Stimulated activated CD8-positive, alpha-beta memory T cell treated with anti-CD3 and anti-CD28 coated beads, Interleukin-2, amount 100 ng/mL, for 1 hour (primary cell): ENCODE measurements at places on chromosomes 13 and 19.

DNA sequence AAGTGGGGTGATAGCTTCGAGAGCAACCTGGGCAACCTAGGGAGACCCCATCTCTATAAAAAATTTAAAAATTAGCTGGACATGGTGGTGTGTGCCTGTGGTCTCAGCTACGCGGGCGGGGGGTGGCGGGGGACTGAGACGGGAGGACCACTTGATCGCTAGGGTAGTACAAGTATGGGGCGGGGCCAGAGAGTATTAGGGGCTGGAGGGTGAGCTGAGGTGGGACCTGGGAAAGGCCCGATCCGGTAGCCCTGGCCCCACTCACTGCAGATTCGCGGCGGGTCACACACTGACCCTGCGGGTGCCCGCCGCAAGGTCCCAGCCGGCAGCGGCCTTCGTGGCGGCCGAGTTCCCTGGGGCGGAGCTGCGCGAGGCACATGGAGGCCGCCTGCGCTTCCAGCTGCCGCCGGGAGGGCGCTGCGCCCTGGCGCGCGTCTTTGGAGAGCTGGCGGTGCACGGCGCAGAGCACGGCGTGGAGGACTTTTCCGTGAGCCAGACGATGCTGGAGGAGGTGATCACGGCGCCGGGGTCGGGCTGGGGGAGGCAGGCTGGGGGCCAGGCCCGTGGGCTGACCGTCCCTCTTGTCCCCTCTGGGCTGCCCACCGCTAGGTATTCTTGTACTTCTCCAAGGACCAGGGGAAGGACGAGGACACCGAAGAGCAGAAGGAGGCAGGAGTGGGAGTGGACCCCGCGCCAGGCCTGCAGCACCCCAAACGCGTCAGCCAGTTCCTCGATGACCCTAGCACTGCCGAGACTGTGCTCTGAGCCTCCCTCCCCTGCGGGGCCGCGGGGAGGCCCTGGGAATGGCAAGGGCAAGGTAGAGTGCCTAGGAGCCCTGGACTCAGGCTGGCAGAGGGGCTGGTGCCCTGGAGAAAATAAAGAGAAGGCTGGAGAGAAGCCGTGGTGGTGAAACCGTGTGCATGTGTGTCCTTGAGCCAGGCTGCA, 2.0 kb upstream of the ARHGAP45 start:
- peak; percentile 53 for DNase-seq

- no peak for DNase-seq
Observed at GRCh38 chr19:56309511-56310185, 5.0 kb downstream of the ZSCAN5A start.

DNA sequence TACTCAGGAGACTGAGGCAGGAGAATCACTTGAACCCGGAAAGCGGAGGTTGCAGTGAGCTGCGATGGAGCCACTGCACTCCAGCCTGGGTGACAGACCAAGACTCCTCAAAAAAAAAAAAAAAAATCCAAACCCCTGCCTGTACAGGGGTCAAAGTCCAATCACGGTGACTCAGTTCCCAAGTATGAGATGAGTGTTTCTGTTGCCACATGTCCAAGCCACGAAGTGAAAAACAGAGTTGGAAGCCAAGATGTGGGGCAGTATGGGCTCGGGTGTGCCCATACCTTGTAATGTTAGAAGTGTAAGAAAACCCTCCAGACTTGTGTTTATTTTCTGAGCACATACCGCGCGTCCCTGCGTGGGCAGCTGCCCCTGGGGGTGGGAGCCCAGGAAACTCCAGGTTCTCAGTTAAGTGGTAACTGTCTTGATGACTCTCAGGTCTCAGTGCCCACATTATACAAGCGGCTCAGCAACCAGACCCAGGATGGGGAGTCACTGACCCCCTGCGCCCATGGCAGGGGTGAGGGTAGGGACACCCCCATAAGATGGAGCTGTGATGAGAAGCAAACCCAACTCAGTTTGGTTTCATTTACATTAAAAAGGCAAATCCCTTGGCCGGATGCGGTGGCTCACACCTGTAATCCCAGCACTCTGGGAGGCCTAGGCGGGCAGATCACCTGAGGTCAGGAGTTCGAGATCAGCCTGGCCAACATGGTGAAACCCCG, 1.2 kb upstream of the GPX4 start:
- DNase-seq, result no peak

DNA sequence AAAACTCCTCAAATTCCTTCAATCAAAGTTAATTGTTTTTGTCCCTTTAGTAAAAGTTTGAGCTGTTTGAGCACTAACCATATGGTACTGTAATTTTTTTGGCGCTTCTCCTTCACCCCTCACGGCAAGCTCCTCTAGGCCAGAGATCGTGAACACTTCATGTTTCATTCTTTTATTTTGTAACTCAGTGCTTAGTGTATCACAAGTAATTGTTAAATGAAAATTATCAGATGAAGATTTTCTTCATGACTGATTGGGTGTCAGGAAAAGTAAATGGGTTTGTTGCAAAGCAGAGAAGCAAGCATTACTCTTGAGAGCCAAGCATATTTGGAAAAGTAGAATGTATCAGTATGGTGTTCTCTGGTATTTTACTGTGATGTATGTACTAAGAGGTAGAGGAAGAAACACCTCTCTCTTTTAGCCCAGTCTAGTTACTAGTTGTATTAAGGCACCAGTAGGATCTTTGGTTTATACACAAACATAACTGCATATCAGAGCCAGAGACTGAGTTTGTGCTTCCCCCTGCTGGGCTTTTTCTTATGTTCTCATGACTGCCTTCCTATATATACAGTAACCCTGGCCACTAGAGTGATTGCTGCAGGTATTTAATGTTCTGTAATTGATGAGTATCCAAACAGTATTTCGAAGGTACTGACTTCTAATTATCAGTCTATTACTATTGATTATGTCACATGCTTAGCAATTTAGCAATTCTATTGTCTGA, 202.3 kb upstream of the KLHL1 start:
- no peak for DNase-seq

DNA sequence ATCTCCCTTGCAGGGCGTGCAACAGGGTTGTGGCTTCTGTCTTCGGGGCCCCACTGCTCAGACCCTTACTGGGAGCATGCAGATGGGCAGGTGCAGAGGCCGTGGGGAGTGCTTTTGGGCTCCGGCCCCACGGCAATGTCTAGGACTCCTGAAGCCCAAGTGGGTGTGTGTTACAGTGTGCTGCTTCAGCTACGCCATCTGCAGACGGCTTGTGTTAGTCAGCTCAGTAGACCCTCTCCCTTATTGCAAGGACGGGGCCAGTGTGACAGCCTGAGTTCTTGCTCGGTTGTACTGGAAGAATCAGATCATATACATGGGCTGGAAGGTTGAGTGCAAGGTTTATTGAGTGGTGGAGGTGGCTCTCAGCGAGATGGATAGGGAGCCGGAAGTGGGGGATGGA, 39.3 kb downstream of the DNAJC3 start:
- no peak for DNase-seq

DNA sequence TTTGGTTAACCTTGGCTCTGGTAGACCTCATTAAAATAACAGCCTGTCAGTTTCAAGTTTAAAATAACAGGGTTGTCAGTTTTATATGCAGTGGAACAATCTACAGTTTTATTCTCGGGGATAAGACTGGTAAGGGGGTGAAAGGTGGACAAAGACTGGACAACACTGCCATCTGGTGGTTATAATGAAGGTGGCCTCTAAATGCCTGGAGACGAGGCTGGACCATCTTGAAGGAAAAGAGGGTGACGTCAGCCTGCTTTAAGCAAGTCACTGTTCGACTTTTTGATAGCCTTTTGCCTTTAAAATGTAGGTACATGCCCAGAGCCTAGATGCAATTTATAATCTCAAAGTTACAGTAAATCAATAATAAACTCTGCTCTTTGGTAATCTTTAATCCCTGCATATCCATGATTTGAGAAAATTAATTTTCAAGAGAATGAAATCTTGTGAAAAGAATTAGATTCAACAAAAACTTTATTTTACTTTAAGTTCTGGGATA, 117.0 kb downstream of the DCT start:
- peak; percentile 5 for DNase-seq

- DNase-seq, result no peak
Observed at GRCh38 chr13:76773448-76774094, 112.6 kb downstream of the KCTD12 start.

DNA sequence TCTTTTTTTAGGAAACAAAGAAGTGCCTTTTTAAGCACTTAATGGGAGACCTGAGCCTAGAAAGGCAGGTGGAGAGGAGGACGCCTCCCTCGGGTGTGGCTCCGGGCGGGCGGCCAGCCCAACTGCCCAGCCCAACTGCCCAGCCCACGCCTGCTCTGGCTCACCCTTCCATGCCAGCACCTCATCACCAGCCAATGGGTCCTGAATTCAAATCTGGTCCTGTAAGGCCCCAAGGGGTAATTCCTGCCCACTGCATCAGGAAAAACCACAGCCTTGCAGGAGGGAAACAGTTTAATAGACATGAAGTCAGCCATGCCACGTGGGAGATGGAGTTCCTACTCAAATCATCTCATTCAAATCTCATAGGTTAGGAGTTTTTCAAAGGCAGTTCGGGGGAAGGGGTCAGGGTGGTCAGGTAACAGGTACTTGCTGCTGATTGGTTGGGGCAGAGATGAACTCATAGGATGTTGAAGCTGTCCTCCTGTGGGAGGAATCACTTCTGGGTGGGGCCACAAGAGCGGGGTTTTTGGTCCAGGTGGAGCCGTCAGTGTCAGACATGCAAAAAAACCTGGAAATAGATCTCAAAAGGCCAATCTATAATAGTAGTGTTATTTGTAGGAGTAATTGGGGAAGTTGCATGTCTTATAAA, 64.9 kb downstream of the HSPH1 start:
- DNase-seq, result no peak

GRCh38 chr19:16038196-16038695, 38.0 kb upstream of the TPM4 start:
- DNase-seq, result no peak

DNA sequence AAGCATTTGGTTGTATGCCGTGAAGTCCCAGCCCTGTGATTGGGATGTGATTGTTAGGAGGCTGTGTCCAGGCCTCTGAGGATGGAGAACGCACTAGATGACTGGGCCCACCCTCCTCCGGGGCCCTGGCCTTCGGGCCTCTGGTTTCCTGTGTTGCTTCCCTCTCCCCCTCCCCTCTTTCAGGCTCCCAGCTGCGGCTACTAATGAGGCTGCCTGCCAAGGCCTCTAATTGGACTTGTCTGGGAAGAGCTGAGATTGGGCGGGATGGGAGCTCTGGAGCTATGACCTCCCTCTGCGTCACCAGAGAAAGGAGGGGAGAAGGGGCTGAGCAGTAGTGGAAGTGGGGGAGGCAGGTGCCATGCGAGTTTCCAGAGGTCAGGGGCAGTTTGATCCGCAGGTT, 9.9 kb downstream of the PTH2 start:
- DNase-seq, result no peak

- DNase-seq, result peak; percentile 40
Observed at GRCh38 chr19:14440049-14440448, 6.9 kb downstream of the PKN1 start.

- DNase-seq, result no peak
Observed at GRCh38 chr19:47693489-47693888, 19.7 kb upstream of the EHD2 start.

GRCh38 chr13:50970956-50971355, 61.4 kb downstream of the RNASEH2B start:
- no peak for DNase-seq

DNA sequence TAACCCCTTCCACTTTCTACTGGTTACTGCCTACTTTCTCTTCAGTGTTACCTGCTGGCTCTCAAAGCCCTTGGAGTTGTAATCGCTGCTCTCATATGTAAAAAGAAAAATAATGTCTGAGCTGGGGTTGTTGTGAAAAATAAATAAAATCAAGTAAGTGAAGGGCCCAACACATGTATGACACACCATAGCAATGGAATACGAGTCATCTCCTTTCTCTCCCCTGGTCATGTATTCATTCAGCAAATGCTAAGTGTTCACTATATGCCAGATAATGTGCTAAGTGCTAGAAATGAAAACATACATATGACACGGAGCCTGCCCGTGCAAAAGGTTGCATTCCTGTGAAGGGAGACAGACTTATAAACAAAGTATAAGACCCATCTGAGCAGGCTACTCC, 535.0 kb downstream of the RFC3 start:
- DNase-seq, result no peak

- DNase-seq, result no peak
Observed at GRCh38 chr19:47122359-47123335, 8.0 kb upstream of the SAE1 start.

- no peak for DNase-seq
Observed at GRCh38 chr19:46369817-46370216, 22.9 kb downstream of the PPP5C start.

- DNase-seq, result no peak
Observed at GRCh38 chr19:18828786-18829185, 3.0 kb upstream of the UPF1 start.

- no peak for DNase-seq
Observed at GRCh38 chr13:50370303-50370950, 355.2 kb downstream of the KCNRG start.

DNA sequence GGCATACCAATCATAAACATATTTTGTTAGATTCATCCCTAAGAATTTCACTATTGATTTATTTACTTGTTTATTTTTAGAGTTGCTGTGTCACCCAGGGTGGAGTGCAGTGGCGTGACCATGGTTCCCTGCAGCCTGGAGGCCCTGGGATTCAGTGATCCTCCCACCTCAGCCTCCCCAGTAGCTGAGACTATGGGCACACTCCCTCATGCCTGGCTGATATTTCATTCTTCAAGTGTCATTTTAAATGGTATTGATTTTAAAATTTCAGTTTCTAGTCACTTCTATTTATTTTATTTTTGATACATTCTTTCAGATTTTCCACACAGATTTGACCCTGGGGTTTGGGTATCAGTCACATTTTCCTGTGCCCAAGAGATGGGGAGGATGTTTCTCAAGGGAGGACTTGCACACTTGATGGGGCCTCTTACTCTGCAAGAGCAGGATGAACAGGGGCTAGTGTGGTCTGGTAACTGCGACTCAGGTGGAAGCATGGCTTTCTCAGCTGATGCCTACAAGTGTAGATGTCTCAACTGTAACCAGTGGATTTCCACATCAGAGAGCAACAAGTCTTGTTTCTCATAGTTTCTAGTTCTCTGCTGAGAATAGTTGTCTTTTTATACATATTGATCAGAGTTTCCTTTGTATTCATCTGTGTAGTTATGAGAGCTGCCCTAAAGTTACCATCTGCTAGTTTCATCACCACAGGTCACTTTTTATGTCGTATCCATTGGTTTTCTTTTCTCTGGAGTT, 40.2 kb downstream of the CCNE1 start:
- no peak for DNase-seq

GRCh38 chr13:48561466-48562235, 28.8 kb upstream of the RCBTB2 start:
- no peak for DNase-seq

GRCh38 chr13:41383386-41383785, 72.3 kb downstream of the NAA16 start:
- no peak for DNase-seq

GRCh38 chr19:51903192-51903591, 1.6 kb downstream of the ZNF649 start:
- no peak for DNase-seq

DNA sequence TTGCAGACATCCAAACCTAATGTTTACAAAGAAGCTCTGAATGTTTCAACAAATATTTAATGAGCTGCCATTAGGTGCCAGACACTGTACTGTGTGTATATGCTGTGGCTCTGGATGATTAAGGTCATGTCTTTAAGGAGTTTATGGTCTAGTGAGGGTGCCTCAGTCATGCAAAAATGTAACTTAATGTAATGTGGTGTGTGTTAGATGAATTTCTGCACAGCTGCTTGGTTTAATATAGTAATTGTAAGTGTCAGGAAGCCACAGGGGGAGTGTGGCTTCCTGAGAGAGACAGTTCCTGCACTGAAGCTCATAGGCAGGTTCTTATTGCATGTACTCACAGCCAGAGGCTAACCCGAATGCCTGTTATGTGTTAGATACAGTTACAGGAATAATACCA, 43.3 kb downstream of the SPATA13 start:
- no peak for DNase-seq

GRCh38 chr13:113077953-113078901, 27.4 kb upstream of the F7 start:
- DNase-seq, result no peak
